ENCODE measurements at places on chromosomes 1 and 21.

DNA sequence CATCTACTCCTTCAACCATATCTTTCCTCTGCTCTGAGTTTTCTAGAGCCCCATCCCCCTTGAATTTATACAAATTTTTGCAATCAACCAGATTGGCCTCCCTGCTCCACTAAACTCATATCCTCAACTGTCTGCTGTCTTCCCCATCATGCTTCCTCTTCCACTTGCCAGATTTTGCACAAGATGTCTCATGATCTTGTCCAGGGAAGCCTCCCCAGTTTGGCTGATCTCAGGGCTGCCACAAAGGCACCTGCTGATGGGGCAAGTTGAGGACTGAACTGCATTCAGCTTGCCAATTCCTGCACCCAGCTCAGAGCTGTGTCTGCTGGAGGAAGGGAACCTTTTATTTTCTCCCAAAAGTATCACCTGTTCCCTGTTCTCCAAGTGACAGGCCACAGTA is 3.9 kb upstream of the KCNJ9 start:
- DNase-seq, result no peak

GRCh38 chr1:231919886-231920285 is 293.3 kb downstream of the DISC1 start:
- DNase-seq, result peak; percentile 13

- no peak for DNase-seq
Observed at GRCh38 chr21:44738621-44739020, 27.2 kb upstream of the TSPEAR start.

DNA sequence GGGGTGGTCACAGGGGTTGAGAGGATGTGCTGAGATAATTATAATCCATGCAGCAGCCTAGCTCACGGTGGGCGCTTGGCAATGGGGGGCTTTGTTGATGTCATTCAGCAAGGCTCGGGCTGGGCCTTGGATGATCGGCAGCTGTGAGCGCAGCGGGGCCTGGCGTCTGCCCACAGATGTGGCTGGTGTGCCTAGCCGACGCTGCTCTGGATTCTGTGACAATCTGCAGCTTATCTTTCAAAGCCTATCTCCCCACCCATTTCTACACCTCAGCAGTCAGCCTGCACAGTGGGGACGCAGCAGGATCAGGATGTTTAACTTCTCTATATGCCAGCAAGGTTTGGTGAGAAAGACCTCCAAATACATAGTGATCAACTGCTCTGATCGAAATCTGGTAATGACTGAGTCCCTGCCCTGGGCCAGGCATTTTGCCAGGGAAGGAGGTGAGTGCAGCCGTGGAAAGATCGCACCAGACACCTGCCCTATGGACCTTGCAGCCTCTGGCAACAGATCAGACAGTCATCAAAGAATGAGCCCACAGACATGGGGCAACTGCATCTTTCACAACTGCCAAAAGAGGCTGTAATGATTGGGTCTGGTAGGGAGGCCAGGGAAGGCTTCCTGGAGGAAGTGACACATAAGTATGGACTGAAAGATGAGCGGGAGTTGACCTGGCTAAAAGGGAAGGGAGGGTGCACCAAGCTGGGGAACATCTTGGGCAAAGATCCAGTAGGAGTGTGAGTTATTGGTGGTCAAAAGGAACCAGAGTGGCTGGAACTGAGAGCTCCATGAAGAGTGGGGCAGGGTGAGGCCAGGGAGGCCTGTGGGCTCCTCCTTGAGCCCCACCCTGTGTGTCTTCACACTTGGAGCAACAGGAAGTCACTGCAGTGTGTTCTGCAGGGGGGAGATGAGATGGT is 35.3 kb downstream of the EPHB2 start:
- no peak for DNase-seq

DNA sequence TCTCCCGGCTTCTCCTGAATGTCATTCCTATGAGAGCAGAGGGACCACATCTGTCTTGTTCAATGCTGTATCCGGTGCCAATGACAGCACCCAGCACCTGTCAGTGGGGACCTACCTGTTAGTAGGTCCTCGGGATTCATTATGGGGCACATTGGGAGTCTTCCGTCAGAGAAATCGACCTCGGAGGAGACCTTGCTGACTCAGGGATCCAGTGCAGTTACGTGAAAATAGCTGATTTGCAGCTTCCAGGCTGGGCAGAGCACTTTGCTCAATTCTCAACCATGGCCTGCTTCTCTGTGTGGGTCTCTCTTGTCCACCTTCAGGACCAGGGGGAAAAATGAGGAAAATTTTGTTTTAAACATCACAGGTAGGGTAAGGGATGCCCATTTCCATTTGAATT is 130.2 kb downstream of the PRDM2 start:
- no peak for DNase-seq

DNA sequence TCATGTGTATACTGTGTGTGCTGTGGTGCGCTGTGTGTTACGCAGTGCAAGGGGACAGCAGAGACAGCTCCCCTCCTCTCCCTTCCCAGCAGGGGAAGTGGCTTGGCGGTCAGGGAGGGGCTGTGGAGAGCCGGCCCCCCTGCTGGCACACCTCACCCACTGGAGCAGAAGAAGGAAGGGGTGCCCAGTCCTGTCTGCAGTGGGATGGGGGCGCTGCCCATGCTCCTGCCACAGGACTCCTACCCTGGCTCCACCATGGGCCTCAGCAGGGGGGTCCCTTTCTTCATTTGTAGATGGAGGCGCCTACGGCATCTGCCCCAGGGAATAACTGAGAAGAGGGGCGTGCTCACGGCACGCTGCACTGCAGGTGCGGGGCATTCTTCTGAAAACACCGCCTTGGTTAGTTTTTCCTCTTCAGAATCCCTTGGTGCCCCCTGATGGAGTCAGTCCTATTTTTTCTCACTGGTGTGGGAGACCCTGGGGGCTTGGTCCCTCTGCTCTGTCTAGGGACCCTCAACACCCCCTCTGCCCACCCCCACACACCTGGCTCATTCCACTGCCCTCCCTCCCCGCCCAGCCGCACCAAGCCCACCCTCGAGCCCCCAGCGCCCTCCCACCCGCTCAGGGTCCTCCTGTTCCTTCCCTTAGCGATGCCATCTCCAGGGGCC is 13.8 kb upstream of the LDLRAP1 start:
- DNase-seq, result no peak

DNA sequence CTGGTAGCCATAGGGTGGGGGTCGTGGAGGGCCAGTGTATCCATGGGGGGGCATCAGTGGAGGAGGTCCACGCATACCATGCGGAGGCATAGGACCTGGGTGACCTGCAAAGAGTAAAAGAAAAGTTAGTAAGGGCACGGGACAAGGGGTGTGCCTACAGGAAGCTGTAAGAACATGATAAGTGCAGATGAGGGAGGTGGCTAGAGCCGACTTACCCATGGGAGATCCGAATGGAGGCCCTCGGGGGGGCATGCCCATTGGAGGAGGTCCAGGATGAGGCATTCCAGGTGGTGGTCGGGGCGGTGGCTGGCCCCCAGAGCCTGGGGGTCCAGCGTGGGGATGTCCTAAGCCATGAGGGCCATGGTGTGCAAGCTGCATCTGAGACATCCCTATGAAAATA is 4.0 kb downstream of the SF3B4 start:
- DNase-seq, result no peak

DNA sequence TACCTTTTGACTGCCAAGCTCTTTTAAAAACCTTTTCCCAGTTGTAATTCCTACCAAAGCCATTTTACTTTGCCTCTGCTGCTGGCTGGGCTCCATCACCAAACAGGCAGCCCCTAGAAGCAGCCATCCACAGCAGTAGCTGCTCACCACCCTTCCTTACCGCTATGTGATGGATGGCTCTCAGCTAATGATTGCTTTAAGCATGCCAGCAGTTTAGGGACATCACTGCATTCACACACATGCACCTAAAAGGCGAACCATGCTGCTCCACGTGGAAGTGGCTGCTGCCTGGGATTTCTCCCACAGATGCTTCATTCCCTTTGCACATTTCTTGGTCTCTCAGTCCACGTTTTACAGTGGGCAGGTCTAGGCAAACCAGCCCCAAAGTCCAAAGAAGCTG is 46.3 kb upstream of the PDE9A start:
- DNase-seq, result no peak

DNA sequence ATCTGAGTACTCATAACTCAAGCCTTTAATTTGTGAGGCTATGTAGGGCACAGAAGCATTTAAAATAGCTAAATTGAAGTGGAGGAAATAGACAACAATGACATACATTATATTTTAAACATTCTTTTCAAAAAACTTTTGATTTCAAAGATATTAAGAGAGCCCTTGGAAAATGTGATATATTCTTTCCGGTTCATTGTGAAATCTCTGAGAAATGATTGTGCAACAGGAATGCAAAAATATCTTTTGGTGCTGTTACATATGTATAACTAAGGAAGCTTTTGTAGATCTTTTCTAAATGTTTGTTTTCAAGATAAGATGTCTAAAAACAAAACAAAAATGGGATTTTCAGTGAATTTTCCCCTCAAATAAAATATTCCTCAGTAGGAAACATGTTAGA is 185.2 kb downstream of the LEPR start:
- no peak for DNase-seq

- no peak for DNase-seq
Observed at GRCh38 chr1:75127916-75128717, 6.1 kb upstream of the LHX8 start.

- DNase-seq, result no peak
Observed at GRCh38 chr1:25814549-25815087, 5.1 kb upstream of the MTFR1L start.

DNA sequence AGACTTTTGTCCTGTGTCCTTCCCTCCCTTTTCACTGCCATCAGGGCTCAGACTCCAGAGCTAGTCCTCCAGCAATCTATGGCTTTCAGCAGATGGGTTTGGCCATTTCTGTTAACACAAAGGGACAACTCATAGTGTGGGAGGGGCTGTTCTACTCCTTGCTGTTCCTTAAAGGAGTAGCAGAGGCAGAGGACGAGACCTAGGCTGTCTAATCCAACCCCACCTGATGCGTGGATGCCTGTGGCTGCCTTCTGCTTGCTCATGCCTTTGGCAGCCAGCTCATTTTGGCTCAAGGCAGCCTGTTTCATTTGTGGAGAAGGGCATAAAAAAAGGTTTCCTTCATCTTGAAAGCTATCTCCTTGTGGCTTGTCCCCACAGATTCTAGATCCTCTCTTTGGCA is 27.0 kb downstream of the MFSD2A start:
- no peak for DNase-seq

DNA sequence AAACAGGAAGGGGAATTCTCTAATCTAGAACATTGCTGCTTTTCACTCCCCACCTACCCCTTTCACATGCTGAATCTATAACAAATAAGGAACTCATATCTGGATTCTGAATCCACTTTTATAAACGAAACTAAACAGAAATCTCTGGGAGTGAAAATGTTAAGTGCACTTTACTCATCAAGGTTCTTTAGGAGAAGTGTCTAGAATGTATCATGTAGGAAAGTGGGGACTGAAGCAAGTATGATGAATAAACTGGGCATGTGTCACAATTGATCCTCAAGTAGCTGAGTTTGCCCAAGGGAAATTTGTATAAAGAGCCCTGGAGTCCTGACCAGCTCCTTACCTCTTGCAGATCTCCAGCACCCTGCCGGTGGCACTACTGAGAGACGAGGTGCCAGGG is 19.8 kb downstream of the AVPR1B start:
- no peak for DNase-seq

GRCh38 chr21:44303490-44303981 is 3.7 kb downstream of the PFKL start:
- DNase-seq, result no peak

DNA sequence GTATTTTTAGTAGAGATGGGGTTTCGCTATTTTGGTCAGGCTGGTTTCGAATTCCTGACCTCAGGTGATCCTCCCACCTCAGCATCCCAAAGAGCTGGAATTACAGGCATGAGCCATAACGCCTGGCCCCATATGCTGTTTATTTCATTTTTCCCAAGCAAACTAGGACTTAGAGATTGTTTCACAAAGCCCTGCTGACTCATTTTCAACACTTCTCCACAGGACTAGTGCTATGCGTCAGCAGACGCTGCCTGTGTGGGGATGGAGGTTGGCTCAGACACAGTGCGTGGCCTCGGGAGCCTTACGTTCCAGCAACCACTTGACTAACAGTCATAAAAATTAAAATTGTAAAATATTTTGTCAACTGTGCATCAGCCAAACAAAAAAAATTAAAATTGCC is 22.7 kb downstream of the PKNOX1 start:
- DNase-seq, result no peak

GRCh38 chr1:212182171-212182570 is 103.0 kb upstream of the PPP2R5A start:
- DNase-seq, result no peak

- no peak for DNase-seq
Observed at GRCh38 chr1:204648576-204648975, 37.0 kb downstream of the LRRN2 start.

DNA sequence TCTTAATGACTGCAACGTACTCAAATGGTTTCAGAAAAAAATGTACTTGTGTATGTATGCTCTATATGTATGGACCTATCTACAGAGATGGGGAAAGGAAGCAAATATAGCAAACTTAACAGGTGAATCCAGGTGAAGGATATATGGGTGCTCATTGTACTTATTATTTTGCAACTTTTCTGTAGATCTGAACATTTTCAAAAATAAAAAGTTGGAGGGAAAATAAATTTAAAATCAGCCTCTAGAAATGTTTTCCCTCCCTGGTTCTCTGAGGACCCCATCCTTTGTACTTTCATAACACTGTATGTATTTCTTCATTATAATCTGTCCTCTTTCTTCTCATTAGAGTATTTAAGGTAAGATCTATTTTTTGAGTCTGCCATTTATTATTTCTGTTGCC is 17.9 kb downstream of the FMO5 start:
- DNase-seq, result no peak

GRCh38 chr1:109917768-109918606 is 7.3 kb downstream of the CSF1 start:
- DNase-seq, result no peak

- no peak for DNase-seq
Observed at GRCh38 chr1:65209005-65209885, 61.2 kb downstream of the AK4 start.

DNA sequence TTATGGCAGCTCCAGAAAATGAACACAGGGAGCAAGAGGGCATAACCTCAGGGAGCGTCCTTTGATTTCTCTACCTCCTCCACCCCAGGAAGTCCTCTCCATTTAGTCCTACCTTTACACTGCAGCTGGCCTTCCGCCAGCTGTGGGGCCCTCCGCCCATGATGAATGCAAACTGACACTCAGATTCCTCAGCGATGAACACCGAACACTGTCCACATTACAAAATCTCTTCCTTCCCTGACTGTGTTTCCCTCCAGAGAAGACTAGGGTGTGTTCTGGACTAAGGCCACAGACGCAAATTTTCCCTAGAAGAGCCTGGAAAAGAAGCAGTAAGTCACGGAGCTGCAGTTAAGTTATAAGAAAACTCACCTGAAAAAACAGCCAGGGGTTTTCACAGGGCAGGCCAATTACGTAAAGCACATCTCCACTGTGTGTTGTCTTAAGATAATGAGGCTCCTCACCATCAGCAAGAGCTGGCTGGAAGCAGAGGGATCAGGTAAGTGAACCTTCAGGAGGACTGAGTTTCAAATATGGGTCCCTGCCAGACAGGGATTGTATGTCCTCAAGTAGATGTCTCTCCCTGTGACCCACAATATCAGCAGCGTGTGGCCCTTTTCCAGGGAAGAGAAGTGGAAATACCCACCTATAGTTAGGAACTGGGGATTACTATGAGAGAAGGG is 46.3 kb upstream of the ATP1B1 start:
- DNase-seq, result no peak

- no peak for DNase-seq
Observed at GRCh38 chr1:93640656-93641440, 40.8 kb downstream of the BCAR3 start.
